Activated naive CD8-positive, alpha-beta T cell treated with anti-CD3 and anti-CD28 coated beads, Interleukin-2, amount 50 U/mL, for 24 hours (primary cell): ENCODE measurements at places on chromosomes 13 and 19.

- no peak for DNase-seq
These were observed 1069.1 kb downstream of the EFNB2 start for GRCh38 chr13:105466376-105466775.

GRCh38 chr13:102742506-102742905 lies 31.1 kb downstream of the TEX30 start:
- DNase-seq: no peak

- DNase-seq: no peak
These were observed 30.7 kb downstream of the ZNF844 start for GRCh38 chr19:12095111-12095790.

GRCh38 chr19:47839913-47840312 lies 18.2 kb downstream of the CRX start:
- DNase-seq: no peak

DNA sequence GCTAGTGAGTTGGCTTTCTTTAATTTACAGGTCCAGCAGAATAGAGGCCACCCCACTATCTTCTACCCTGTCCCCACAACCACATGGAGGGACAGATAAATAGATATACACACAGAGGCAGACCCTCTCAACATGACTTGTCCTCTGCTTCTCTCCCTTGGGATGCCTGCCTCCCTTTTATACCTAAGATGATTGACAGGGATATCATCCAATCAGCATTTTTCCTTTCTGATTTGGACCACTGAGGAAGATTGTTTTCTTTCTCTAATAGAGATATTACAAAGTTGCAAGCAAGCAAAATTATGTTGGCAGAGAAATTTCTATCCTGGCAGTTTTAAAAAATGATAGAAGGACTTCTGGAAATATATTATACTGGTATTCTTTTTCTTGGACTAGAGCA lies 35.8 kb downstream of the STOML3 start:
- DNase-seq: no peak

GRCh38 chr13:114341003-114341777 lies 26.9 kb downstream of the CHAMP1 start:
- DNase-seq: no peak

GRCh38 chr13:107284173-107284572 lies 716.2 kb upstream of the ARGLU1 start:
- DNase-seq: no peak

DNA sequence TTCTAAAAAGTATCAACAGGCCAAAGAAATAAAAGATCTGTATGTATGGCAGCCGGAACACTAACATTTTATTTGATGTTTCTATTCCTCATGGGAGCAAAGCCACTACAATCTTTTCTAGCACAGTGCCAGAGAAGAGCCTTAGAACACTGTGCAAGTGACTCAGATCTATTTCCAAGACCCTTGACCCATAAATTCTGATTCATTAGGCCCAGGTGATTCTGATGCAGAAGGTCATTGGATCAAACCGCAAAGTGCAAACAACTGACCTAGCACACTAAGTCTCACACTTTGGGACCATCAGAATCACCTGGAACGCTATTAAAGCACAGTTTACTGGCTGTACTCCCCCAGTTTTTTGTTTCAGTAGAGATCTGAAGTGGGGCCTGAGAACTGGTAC lies 87.6 kb downstream of the MYCBP2 start:
- DNase-seq: no peak

DNA sequence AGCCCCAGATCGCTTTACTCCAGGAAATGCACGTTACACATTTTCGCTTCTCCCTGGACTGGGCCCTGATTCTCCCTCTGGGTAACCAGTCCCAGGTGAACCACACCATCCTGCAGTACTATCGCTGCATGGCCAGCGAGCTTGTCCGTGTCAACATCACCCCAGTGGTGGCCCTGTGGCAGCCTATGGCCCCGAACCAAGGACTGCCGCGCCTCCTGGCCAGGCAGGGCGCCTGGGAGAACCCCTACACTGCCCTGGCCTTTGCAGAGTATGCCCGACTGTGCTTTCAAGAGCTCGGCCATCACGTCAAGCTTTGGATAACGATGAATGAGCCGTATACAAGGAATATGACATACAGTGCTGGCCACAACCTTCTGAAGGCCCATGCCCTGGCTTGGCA lies 44.6 kb downstream of the KL start:
- no peak for DNase-seq

GRCh38 chr13:66410314-66410713 lies 819.8 kb downstream of the PCDH9 start:
- no peak for DNase-seq
